Stimulated activated CD4-positive, alpha-beta T cell treated with anti-CD3 and anti-CD28 coated beads, Interleukin-12 subunit alpha, Interleukin-12 subunit beta, amount 100 ng/mL, for 48 hours (primary cell): ENCODE measurements at places on chromosomes 1 and 21.

DNA sequence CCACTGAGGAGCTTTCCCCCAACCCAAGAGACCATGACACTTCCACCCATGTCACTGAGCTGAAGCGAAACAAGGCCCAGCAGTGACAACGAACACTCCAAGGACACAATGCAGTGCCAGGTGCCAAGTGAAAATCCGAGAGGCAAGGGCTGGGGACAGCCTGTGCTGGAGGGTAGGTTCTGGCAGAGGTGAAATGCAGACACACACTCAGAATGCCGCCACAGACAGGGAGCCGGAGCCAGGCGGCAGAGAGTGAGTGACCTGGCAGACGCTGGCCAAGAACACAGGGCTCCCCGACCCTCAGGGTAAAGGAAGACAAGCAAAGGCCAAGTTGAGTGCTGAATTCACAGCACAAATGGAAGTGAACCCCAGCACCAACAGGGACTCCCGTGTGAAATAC, 78.9 kb downstream of the CD46 start:
- DNase-seq, result no peak

GRCh38 chr1:39635205-39635870, 4.1 kb downstream of the HEYL start:
- no peak for DNase-seq

- DNase-seq, result no peak
Measured at GRCh38 chr1:180235077-180235501, 5.0 kb downstream of the LHX4 start.

DNA sequence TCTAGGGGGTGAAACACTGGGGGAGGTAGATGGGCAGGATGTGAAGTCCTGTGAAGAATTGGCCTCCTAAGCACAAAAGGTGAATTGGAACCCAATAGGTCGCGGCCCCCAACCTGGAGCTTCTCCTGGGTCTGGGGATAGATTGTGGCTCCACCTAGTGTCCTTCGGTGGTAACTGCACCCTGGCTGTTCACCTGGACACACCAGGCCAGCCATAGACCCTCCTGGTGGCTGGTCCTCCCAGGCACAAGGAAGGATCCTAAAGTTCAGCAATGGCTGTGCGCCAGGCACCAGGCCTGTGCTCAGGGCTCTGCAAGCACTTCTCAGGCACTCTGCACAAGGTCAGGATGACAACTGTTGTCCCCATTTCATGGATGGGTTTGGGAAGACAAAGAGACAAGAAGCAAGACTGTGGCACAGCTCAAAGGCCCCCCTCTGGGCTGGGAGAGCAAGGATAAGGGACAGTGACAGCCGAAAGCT, 13.5 kb downstream of the ESPN start:
- peak; percentile 61 for DNase-seq

DNA sequence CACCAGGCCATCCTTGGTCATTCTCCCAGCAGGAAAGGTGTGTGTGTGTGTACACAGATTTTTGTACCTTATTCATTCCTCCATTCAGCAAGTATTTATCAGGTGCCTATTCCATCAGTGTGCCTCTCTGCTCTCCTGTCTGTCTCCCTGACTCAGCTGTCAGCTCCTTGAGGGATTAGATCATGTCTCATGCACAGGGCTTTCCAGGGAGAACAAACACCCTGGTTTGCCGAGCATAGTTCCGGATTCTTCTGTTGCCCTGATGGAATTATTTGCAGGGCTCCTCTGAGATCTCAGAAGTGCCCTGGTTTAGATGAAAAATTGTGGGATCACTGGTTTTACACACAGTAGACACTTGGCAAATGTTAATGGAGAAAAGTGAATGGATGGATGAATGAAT, 8.1 kb upstream of the SDHB start:
- no peak for DNase-seq

DNA sequence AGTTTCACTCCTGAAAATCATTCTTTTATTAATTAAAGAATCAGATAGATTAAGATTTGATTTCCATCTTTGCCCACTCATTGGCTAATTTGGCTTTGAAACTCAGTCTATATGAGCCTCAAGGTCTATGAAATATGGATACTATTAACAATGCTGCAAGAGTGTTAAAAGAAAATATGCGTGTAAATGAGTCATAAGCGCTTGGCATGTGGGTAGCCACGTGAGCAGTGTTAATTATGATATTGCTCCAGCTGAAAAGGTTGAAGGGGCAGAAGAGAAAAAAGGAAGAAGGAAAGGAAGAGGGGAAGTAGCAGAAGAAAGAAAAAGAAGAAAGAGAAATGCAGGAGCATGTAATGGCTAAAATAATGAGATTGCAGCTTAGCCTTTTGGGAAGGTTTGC, 151.4 kb downstream of the CHRM3 start:
- DNase-seq, result no peak

DNA sequence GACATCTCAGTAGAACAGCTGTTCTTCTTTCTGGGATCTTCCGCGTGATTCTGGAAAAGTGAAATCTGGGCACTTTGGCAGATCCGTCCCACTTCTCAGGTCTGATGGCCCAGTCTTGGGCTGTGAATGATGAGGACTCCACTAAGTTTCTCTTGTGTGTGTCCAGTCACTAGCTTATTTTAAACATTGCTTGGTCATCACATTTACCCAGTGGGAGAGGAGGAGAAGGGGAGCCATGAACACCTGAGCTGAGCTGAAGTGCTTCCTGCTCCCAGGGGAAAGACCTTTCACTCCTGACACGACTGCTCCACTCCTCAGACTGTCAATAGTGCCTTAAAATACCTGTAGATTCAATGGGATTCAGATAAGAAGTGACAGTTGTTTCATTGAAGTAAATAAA, 101.9 kb upstream of the SLC35F3 start:
- DNase-seq, result no peak

GRCh38 chr21:29104239-29104708, 26.2 kb upstream of the MAP3K7CL start:
- no peak for DNase-seq

GRCh38 chr1:1360506-1361169, 2.3 kb upstream of the MXRA8 start:
- DNase-seq, result no peak

DNA sequence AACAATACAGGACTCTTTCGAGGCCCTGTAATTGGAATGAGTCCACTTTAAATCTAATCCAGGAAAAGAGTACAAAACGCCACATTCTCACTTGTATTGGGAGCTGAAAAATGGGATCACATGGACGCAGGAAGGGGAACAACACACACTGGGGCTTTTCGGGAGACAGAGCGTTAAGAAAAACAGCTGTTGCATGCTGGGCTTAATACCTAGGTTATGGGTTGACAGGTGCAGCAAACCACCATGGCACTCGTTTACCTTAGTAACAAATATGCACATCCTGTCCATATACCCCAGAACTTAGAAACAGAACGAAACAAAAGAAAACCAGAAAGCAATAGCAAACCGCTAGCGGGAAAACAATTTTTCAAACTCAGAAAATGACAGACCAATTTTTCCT, 1532.7 kb upstream of the TPTE start:
- no peak for DNase-seq

DNA sequence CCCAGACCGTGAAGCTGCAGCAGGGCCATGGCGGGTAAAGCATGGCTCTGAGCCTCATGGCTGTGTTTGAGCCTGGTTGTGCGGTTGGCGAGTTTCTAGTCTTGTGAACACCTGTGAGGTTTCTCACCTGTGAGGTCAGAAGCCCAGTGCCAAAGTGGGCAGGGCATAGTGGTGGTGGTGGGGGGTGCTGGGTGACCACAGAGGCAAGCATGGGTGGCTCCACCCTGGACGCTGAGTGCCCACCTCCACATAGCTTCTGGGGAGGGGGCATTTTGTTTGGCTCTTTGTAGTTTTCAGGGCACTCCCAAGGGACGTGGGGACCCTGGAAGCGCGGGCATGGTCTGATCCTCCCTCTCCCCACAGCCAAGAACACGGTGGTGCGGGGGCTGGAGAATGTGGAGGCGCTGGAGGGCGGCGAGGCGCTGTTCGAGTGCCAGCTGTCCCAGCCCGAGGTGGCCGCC, 91.1 kb downstream of the TRIM11 start:
- DNase-seq, result no peak

GRCh38 chr1:22722901-22723550, 12.4 kb downstream of the EPHB2 start:
- no peak for DNase-seq

DNA sequence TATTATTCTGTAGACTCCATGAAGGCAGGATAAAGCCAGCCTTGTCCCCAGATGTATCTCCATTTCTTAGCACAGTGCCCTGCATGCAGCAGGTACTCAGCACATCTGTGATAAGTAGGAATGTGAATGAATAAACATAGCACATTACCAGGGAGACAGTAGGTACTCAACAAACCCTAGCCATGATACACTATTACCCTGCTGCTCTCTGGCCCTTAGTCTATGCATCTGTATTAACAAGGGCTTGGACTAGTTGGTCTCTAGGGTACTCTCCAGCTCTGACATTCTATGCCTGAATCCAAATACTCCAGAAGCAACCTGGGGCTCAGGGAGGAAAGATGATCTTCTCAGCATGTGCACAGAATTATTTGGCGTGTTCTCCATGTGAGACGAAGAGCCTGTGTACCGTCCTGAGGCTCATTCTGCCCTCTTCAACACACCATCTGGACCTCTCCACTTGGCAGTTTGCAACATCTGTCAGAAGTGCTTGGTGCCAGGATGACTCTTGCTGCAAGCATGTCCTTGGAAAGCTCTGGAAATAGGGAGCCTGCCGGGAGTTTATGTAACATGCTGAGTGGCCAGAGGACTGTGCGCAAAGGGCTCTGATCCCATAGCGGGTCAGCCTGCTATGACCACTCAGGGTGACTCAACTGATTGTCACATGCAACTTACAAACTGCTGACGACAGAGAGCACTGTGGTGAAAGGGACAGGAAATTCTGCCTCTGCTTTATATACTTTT, 228.2 kb upstream of the USP24 start:
- DNase-seq, result no peak

- peak; percentile 19 for DNase-seq
Measured at GRCh38 chr1:161915051-161915503, 108.6 kb downstream of the OLFML2B start.

DNA sequence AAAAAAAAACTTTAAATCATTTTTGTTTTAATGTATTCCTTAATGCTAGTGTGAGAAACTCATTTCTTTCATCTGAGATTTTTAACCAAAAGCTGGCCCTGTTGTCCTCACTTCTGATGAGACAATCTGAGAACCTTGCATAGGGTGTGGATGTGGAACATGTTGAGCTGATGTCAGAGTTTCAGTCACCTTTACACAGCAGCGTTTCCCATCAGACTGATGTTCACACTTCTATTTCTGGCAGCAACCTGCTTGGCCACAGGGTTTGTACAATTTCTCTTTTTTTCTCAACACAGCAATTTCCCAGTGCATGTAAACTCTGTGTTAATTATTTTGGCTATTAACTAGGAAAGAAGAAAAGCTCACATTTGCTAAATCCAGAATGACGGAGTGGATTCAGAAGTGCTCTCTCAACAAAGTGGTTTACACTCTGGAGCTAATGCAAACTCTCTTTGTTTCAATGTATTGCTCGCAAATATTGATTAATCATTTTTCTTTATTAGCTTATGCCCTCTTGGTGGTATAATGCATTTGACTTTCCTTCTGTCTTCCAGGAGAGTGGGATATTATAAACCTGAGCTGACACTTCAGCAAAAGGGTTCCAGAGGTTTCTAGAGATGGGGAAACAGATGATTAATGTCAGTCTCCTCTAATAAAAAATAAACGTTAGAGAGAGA, 70.5 kb upstream of the HSPA13 start:
- DNase-seq, result peak; percentile 16

GRCh38 chr1:216535059-216535458, 111.8 kb upstream of the USH2A start:
- no peak for DNase-seq

DNA sequence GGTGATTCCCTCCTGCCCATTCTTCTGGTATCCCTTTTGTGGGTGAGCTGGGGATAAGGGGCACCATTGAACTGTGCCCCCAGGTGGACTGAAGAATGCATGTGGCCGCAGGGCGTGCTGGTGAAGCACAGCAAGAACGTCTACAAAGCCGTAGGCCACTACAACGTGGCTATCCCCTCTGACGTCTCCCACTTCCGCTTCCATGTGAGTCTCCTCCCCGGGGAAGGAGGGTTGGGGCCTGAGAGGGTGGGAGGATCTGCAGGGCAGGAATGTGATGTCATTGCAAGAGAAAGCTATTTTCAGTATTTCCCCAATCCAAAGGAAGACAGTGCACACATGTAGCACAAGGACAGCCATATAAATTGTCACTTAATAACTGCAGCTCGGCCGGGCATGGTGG, 7.5 kb upstream of the KPNA6 start:
- no peak for DNase-seq

GRCh38 chr1:199282751-199283305, 644.0 kb downstream of the PTPRC start:
- DNase-seq, result no peak

DNA sequence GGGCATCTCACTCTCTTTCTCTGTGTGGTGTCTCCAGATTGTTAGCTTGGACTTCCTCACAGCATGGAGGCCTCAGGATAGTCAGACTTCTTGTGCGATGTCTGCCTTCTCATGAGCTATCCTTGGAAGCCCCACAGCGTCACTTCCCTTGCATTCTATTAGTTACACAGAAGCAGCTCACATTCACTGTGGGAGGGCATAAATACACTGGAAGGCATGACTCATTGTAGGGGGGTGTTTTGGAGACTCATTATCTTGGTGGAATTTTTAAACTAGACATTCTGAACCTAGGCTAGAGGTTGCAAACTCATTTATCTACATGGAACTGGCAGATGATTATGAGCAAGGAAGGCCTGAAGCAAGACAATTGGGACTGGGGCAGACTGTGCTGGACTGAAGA, 21.4 kb upstream of the FASLG start:
- no peak for DNase-seq

GRCh38 chr1:233738396-233738795, 124.5 kb downstream of the KCNK1 start:
- no peak for DNase-seq
